ENCODE measurements at places on chromosomes 2 and 18. TPM values are rescaled to one million over a fixed set of nuclear protein-coding genes. Genes with fewer than 3 reads are reported as not detected.

- DNase-seq: peak; percentile 74
These were observed 37.1 kb downstream of the B4GALT6 start for GRCh38 chr18:31647127-31647753.

DNA sequence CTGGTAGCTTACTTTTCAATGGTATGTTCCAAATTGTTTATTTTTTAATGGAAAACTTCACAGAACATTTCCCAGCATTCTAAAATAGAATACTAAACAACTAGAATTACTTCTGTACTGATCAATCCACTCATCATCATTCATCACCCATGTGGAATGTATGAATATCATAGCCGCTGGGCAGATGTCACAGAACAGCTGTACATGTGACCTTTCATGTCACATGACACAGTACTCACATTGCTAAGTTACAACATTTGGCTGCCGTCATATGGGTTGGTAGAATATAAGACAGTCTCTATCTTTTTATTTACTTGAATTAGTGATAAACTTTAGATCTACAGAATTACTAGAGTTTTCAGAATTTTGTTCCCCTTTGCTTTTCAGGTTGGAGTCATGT lies 387.6 kb downstream of the ZEB2 start:
- no peak for DNase-seq

The UGT1A5 gene
- not detected for polyA plus RNA-seq

The IL36B gene
- polyA plus RNA-seq: not detected

All from muscle of leg (tissue), 16 donors.